Activated CD8-positive, alpha-beta memory T cell treated with anti-CD3 and anti-CD28 coated beads for 24 hours (primary cell): ENCODE measurements at places on chromosomes 5 and 9.

DNA sequence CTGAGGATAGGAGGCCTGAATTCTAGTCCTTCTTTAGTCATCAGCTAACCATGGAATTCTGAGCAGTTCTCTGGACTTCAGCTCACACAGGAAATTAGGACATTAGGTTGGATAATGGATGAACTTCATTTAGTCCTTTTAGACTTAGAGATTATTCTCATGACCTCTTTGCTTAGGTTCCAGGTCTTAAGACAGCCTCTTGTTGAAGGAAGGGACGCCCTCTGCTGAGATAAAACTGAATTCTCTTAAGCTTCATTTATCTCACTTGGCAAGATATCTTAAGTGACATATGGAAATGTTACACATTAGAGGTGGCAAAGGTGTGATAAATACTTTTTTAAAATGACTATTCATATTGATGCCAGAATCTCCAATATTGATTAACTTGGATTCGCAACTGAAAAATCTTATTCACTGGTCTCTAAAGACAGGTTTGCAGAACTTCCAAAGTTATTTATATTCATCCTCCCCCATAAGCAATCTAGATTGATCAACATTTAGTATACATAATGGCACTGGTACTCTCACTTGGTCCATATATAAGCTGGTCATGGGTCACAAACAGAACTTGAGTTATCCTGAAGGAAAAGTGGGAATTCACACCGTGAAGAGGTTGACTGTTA, 16.9 kb upstream of the ZNF366 start:
- DNase-seq: no peak

GRCh38 chr5:123916345-123917121, 404.6 kb downstream of the CSNK1G3 start:
- no peak for DNase-seq

- DNase-seq: no peak
Measured at GRCh38 chr9:135116881-135117280, 29.4 kb downstream of the OLFM1 start.

- no peak for DNase-seq
Measured at GRCh38 chr5:115487756-115488155, 56.8 kb downstream of the FEM1C start.

GRCh38 chr9:76510041-76510440, 51.1 kb downstream of the GCNT1 start:
- no peak for DNase-seq

- no peak for DNase-seq
Measured at GRCh38 chr5:21856987-21857386, 996.2 kb downstream of the CDH12 start.
